Cerebellum (tissue), 4 donors: ENCODE measurements at places on chromosomes 12 and 14. TPM values are rescaled to one million over a fixed set of nuclear protein-coding genes. Genes with fewer than 3 reads are reported as not detected.
A peak's percentile ranks its signal among the peaks of the same experiment; 100 is the strongest.

DNA sequence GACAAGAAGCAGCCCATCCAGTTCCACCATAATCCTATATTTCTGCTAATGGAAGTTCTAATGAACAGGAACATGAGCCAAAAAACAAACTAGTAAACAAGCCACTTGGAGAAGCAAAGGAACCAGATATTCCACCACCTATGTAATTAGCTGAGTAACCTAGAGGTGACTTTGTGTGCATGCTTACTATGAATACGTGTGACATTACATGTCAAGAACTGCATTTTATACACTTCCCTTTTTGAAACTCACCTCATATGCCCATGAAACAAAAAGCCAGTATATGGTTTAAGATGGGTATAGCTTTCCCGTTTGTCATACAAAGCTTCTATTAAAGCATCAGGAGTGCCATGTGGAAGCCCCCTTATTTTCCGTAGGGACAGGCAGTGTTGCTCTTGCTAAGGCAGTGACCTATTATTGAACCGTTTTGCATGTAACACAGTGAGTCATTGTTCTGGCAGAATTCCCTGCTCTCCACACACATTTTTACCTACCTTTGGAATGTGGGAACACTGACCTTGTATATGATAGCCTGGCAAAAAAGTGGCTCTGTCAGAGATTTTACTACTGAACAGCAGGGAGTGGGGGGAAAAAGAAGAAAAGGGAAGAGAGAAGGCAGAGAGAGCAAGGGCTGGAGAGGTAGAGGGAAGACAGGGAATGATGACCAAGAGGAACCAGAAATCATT is 34.8 kb upstream of the FRMD6 start:
- peak; percentile 24 for DNase-seq

DNA sequence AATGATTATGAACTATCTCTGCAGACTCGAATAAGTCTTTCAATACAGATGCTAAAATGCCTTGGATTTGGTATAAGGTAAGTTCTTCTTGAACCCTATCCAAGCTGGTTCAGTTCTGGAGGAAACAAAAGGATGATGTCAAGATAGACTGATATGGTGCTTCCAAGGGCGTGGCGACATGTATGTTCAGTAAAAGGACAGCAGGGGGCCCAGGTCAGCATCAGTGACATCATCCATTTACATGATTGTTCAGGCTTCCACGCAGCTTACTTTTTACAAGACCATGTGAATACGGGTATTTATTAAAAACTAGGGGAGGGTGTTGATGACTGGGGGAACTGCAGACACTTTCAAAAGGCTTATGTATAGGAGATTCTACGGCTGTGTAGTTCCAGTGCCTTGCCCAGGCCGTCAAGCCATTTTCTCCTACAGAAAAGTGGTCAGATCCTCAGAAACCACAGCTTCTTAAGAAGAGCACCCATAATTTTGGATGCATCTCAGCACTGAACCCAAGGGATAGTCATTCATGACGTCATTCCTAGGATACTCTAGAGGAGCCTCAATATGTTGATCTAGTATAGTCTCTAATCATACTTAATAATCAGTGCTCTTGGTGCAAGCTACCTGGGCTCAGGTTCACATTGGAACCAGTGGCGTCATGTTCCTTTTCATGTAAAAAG is 527.7 kb downstream of the FUT8 start:
- no peak for DNase-seq

DNA sequence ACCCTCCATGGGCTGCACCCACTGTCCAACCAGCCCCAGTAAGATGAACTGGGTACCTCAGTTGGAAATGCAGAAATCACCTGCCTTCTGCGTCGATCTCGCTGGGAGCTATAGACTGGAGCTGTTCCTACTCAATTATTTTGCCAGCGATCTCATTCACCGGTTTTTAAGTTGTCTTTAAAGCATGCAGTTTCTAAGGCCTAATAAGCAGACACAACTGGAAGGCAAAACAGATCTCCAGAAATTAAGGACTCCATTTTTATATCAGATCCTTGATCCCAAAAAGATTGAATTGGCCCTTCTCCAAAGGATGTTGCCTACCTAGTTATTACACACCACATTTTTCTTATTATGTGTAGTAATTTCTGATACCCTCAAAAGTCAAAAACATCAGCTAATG is 131.4 kb downstream of the KCNMB4 start:
- DNase-seq: no peak

DNA sequence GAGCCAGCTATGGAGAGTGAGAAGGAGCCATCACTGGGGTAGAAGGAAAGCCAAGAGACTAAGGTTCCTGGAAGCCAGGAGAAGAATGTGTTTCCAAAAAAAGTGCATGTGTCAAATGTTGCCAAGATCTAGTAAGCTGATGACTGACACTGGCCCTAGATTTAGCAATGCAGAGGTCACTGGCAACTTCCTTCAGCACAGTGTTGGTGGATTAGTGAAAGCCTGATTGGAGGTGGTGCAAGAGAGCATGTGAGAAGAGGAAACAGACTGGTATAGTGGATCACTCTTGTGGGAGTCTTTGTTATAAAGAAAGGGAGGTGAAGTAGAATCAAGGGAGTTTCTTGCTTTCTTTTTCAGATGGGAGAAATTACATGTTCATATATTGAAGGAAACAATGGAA is 34.1 kb upstream of the CHGA start:
- no peak for DNase-seq

DNA sequence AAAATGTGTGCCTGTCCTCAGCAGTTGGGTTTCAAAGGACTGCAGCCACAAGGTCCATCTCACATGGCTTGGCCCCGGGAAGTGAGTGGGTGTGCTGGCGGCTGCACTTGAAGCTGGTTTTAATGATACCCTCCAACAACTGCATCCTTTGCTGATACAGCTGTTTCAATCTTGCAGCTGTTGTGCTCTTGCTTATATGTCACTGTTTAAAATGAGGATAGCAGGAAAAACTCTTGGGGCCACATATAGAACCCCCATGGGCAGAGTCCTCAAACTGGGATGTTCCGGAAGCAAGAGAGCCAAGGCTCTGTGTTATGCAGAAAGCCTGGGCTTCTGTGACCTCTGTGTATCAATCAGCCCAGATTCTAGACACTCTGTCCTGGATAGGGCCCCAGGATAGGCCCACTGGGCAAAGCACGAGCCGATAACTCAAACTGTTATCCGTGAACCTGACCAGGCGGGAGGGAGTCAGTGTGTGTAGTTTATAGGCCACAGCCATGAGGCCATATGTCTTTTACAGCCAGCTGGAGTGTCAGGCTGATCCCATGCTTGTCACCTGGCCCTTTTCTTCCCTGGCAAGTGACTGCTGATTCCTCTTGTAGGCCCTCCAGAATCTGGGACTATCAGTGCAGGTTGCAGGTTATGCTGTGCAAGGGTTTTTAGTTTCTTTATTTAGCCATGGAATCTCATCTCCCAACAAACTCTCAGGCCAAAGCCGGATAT is 74.3 kb downstream of the SSPN start:
- peak; percentile 49 for DNase-seq

DNA sequence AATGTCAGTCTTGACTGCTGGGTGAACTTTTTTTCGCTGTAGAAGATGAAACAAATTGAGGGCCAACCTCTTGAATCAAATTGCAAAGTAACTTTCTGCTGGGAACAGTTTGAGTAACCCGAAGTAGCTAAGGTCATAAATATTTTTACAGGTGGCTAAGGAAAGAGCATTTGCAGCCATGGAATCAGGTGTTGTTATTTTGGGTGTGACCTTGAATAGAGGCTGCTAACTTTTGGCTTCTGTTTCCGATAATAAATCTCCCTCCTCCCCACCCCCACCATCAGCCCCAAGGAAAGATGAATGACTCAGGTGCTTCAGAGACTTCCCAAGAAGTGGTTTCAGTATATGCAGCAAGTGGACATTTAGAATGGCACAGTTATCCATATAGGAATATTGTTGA is 571.7 kb downstream of the DIO2 start:
- no peak for DNase-seq

- DNase-seq: no peak
Observed at GRCh38 chr14:62592877-62593276, 452.4 kb downstream of the KCNH5 start.

The SERPINA10 gene
- not detected for total RNA-seq

The METTL3 gene
- total RNA-seq: 77.7 TPM

The OR2AP1 gene
- not detected for total RNA-seq
